Head of caudate nucleus (tissue), 42 donors: ENCODE measurements at places on chromosomes 16 and 17.

DNA sequence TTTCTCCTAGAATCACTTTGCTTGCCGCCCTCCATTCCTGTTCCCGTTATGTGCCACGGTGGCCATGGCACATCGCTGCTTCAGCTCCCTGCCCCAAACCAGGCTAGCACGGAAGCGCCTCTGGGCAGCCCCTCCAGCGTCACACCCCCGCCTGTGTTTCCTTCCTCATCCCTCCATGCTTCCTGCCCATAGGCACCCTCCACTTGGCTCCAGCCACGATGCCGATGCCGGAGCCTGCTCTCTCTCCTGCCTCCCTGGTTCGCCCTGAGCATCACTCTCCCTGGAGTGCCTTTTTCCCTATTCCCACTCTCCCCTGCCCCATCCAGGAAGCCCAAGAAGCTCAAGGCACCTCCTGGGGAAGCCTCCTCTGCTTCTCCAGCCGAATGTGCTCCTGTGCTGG, 3.2 kb upstream of the ARHGAP23 start:
- no peak for DNase-seq

DNA sequence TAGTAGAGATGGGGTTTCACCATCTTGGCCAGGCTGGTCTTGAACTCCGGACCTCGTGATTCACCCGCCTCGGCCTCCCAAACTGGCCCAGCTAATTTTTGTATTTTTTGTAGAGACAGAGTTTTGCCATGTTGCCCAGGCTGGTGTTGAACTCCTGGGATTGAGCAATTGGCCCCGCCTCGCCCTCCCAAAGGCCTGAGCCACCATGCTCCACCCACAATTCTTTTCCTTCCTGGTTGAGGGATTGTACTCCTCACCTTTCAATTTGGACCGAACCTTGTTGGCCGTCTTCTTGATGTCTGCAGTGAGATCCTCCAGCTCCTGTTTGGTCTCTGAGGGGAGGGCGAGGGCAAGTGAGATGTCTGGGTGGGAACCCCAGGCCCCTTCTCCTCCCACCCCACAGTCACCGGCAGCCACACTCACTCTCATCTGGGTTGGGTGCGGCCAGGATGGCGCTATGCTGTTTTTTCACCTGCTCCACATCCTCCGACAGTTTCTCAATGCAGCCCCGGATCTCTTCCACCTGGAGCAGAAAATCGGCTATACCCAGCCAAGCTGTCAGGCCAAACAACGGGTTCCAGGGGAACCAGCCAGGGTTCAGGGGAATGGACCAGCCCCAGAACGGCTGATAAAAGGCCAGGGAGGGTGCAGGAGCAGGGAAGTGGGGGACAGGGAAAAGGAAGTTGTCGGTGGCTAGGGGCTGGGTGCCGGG, 9.6 kb downstream of the STX1B start:
- no peak for DNase-seq

- no peak for DNase-seq
Measured at GRCh38 chr16:10519929-10520868, 60.2 kb downstream of the EMP2 start.

DNA sequence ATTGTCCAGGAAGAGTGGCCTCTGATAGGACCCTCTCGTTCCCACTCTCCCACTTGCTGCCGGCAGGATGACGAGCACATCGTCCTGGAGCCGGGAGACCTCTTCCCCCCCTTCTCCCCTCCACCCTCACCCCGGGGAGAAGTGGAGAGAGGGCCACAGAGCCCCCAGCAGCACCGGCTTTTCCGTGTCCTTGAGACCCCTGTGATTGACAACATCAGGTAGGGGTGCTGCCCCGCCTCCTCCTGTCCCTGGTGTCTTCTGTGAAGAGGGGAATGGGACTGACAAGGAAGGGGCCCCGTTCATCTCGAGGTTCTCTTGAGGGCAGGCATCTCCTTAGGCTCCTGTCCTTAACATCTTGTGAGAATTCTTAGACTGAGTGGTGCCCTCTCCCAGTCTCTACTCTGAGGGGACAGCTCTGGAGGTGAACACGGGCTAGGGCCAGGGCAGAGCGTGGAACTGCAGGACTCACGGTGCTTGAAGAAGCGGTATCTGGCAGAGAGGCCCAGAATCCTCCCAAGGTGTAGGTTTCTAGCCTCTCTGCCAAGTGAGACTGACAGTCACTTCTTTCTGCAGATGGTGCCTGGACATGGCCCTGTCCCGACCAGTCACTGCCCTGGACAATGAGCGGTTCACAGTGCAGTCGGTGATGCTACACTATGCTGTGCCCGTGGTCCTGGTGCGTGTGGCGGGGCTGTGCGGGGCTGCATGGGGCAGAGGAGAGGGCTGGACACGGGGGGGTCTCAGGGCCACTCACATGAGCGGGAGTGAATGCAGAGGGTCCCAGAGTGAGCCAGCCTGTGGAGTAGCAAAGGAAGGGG, 26.4 kb downstream of the CASKIN2 start:
- no peak for DNase-seq

GRCh38 chr16:86252596-86252995, 257.7 kb upstream of the FOXF1 start:
- DNase-seq: peak; percentile 26

DNA sequence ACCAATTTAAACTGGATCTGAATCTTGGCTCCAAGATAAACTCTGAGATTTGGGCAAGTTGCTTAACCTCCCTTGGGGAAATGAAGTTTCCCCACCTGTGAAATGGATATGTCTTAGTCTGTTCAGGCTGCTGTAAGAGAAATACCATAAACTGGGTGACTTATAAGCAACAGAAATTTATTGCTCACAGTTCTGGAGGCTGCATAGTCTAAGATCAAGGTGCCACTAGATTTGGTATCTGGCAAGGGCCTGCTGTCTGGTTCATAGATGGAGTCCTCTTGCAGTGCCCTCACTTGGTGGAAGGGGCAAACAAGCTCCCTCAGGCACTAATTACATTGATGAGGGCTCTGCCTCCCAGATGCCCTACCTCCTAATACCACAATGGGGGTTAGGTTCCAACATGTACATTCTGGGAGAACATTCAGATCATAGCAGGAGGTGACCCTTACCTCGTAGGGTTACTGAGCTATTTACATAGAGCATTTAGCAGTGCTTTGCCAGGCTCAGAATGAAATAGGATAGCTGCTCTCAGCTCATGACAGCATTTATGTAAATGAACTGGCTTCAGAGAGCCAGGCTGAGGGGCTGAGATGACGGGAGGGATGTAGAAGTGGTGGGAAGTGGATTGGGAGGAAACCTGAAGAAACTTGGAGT, 83.9 kb downstream of the SPECC1 start:
- DNase-seq: no peak

DNA sequence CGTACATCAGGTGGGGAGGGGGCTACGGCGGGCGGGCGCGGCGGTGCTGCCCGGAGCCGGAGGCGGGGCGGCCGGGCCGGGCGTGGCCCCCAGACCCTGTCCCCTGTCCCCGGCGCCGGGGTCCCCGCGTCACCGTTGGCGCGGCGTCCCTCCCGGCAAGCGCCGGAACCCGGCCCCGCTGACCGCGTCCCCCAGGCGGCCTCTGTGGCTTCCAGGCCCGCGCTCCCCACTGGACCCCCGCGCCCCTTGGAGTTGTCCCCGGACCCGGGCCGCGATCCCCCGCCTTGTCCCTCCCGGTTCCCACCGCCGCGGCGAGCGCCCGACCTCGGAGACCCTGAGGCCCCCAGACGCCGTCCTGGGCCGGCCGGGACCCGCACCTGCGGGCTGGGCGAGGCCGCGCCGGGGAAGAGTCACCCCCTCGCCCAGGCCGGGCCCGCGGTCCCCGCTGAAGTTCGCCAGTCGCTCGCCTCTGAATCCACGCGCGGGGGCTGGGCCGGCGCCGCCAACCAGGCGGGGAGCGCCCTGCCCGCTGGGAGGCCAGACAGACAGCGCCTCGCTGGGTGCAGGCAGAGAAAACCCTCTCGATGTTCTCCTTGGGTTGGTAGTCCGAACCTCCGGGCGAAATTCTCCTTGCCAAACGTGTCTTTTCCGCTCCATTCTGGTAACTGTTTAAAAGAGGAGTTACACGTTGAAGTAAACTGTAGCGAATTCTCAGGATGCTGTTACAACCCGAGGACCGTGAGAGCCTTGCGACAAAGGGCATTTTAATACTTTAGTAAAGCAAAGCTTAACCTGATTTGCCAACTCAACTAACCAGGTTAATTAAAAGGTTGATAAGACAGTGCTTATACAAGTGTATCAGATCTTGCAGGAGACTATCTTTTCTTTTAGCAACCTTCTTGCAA, 761 bp downstream of the GAN start:
- DNase-seq: peak; percentile 59

- no peak for DNase-seq
Measured at GRCh38 chr17:31015639-31016038, 44.8 kb downstream of the RNF135 start.

GRCh38 chr16:2963723-2964474, at the start of gene KREMEN2:
Gene KREMEN2, plus strand, starts transcription at chr16:2964275. Its CDS starts 246 bp downstream, at chr16:2964521.
- DNase-seq: no peak
